ENCODE measurements at places on chromosomes 1 and 21. TPM values are rescaled to one million over a fixed set of nuclear protein-coding genes. Genes with fewer than 3 reads are reported as not detected.

DNA sequence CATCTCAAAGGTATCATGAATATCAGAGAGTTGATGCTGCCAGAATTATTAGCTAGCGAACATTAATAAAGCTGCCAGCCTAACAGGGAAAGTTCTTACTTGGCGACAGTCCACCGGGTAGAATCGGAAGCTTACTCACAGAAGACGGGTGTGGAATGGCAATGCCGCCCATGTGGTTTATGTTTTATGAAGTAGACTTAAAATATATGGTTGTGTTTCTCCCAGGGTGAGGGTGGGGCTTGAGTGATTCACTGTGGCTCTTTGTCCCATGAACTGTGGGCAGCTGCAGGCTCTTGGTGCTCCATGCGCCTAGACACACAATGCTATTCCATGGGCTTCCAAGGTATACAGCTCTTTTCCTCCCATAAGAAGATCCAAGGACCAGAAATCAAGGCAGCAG lies 162.7 kb downstream of the PIGK start:
- no peak for ATAC-seq

GRCh38 chr1:12279728-12280464 lies 50.1 kb downstream of the VPS13D start:
- ATAC-seq = no peak

Gene NPPB
- total RNA-seq = not detected

Gene OR2T2
- total RNA-seq = not detected

DNA sequence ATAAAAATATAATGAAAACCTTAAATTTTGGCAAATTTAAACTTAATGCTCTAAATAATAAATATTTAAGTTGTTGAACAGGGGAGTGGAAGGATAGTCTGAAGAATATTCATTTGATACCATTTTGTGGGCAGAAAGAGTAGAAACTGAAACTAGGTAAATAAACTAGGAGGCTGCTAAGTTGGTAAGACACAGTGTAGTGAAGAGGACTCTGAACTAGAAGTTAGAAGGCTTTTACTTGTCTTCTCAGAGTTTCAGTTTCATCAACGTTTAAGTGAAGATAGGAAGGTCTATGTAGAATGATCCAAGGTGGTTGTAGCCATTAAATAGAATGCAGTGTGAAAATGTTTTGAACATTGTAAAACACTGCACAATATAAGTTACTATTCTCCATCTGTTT lies 516.9 kb downstream of the AMY1C start:
- ATAC-seq = no peak

- no peak for ATAC-seq
Measured at GRCh38 chr1:214341459-214341858, 60.5 kb downstream of the SMYD2 start.

Gene SAMD13
- total RNA-seq = not detected

Gene FAM72C
- total RNA-seq = 11.8 TPM

- ATAC-seq = no peak
Measured at GRCh38 chr1:241308011-241308410, 49.0 kb downstream of the RGS7 start.

Gene PRAMEF11
- total RNA-seq = not detected

- no peak for ATAC-seq
Measured at GRCh38 chr1:198173832-198174231, 17.0 kb downstream of the NEK7 start.

Gene AMY1B
- total RNA-seq = not detected

- no peak for ATAC-seq
Measured at GRCh38 chr1:223353939-223354338, 10.0 kb downstream of the SUSD4 start.

DNA sequence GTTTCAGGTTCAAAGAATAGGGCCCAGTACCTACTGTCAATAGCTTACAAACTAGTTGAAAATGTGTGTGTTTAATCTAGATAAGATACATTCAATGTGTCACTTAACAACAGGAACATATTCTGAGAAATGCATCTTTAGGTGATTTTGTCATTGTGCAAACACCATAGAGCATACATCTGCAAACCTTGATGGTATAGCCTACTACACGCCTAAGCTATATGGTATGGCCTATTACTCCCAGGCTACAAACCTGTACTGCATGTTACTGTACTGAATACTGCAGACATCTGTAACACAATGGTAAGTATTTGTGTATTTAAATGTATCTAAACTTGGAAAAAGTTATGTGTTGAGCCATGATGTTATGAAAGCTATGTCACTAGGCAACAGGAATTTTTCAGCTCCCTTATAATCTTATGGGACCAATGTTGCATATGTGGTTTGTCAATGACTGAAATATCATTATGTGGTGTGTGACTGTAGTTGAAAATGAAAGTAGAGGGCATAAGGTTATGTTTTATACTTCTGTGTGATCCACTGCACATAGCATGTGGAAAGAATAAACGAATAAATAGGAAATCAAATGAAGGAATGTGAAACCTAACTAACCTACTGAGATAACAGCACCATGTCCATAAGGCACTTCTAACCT lies 129.0 kb upstream of the CAMK1G start:
- ATAC-seq = no peak

Gene FCAMR
- not detected for total RNA-seq

Data from activated T-helper 17 cell treated with anti-CD3 and anti-CD28 coated beads, Interleukin-2, amount 50 U/mL, for 72 hours (primary cell).